ENCODE measurements at places on chromosomes 5 and 9.

DNA sequence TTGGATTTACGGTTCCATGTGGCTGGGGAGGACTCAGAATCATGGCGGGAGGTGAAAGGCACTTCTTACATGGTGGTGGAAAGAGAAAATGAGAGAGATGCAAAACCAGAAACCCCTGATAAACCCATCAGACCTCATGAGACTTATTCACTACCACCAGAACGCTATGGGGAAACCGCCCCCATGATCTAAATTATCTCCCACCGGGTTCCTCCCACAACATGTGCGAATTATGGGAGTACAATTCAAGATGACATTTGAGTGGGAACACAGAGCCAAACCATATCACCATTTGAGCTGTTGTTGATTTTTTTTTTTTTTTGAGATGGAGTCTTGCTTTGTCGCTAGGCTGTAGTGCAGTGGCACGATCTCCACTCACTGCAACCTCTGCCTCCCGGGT is 16.5 kb downstream of the DAB2IP start:
- no peak for DNase-seq

DNA sequence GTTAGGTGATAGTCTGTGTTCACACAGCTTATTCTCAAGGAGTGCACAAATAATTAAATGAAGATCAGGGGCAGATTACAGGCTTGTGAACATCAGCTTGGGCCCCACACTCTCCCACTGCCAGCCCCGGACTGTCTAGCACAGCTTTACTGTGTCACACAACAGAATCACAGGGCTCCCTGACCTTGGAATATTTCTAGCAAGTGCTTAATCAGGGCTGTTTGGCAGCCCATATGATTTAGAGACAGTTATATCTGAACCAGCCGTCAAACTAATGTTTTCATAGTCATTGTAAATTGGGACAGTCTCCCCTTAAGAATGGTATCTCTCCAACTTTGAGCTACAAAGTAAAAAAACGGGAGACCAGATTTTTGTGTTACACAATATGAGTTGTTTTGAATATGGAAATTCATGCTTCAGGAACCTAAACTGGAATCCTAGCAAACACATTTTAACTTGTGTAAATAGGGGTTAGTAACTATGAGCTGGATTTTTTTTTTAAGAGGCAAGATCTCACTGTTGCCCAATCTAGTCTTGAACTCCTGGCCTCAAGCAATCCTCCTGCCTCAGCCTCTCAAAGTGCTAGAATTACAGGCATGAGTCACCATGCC is 517.6 kb downstream of the BNC2 start:
- DNase-seq: no peak

DNA sequence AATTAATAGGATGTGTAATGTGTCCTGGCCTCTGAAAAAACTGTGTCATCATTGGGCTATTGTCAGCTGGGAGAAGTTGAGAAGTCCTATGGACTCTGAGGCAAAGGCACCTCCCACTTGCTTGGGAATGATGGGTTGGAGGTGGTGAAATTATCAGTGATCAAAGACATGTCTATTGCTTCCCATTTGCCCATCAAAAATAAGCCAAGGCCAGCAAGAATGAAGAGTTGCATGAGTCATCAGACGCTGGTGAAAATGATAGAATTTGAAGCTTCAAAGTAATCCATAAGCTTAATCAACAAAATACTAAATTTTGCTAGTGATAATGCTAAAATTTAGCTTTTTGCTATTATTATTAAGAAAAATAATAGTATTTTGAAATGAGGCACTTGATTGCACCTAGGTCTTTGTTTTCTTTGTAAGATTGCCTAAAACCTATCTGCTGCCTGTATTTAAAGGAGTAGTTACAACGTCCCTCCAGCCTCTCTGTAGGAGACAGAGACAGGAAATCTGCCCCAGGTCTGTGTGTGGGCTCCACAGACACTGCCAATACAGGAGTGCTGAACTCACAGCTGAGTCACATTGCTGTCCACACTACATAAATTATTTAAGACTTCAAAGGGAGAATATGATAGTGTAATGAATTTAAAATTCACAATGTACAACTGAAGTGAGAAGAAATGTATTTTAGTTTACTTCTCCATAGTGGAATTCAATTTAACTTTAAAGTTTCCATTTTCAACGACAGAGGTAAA is 48.4 kb upstream of the APC start:
- DNase-seq: no peak

DNA sequence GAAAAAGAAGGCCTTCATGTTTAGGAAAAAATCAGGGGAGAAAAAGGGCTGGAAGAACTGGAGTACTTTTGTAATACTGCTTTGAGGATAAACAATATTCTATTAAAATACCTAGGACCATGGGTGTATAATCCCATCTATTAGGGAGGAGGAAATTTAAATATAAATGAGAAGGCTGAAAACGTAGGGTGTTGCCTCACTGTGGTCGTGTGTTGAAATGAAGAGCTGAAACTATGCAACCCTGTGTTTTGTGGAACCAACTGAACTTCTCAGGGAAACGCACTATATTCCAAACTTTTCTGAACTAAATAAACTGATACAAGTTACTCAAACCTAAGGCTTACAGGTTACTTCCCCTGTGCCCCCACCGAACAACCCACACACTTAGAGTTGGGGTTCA is 4.5 kb upstream of the CNTLN start:
- DNase-seq: no peak

DNA sequence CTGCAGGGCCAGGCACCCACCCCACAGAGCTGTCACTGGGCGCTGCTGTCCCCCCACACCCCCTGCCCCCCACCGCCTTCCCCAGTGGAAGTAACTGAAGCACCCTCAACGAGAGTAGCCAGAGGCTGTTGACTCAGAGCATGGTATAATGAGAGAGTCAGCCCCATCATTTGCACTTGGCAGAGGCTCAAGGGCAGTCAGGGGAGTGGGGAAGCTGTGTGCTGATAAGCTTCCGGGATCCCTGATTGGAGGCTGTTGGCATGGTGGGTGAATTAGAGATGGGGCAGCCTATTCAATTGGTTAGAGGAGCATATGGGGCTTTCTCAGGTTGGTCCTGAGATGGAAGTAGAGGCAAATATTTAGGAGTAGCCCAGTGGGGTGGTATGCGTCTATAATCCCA is 77.1 kb upstream of the GOLM1 start:
- DNase-seq: no peak

DNA sequence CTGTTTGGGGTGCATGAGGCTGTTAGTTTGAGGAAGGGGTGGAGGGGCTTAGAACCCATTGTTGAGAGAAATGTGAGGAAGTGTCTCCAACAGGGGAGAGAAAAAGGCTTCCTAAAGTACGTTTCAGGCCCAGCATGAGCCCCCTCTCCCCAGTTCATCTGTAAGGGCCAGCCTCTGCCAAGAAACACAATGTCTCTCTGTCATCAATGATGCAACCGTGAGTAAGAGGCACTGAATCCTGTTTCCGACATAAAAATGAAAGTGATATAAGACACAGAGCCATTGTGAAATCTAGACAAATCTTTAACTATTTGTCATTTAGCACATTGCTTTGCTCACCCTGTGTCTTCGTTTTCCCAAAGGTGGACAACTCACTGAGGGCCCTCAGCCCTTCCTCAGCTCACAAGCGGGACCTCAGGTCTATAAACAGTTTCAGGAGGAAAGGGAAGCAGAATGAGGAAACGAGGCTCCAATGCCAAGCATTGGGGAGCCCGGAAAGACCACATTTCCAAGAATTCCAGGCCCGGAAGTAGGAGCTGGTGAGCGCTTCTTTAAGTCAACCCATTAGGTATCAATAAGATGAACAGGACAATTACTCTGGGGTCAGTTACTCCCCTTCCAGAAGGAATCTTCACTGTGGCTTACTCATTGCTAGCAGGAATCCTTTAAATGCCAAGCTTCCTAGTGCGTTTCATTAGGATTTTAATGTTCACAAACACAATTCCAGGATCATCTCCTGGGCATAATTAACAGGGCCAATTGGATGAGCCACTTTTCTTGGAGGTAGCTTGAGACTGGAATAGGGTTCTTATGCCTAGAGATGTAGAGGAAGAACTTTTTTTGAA is 59.0 kb upstream of the KLF4 start:
- DNase-seq: no peak

All from ELF-1 (cell line).